ENCODE measurements at places on chromosomes 1 and 21. TPM values are rescaled to one million over a fixed set of nuclear protein-coding genes. Genes with fewer than 3 reads are reported as not detected.

HES4 gene
- total RNA-seq = 55.0 TPM

GRCh38 chr21:42513151-42513984, at the start of gene SLC37A1:
Gene SLC37A1, plus strand, starts transcription at chr21:42513852. Its CDS starts 4,603 bp downstream, at chr21:42518455.
- DNase-seq = no peak
- peaks cover 38% of the 10 kb centered on the region for H3K4me1 ChIP-seq
- H3K36me3 ChIP-seq = peaks cover 4% of the 10 kb centered on the region
- H3K4me3 ChIP-seq = peak within 1 kb of the TSS; percentile 84
- no peaks in the 10 kb centered on the region for H3K27me3 ChIP-seq

IQGAP3 gene
- 5.6 TPM for total RNA-seq

KLHDC9 gene
- total RNA-seq = not detected

- no peaks in the 10 kb centered on the region for H3K4me1 ChIP-seq
- DNase-seq = no peak
- H3K27ac ChIP-seq = no peak overlapping the region
- no peaks in the 10 kb centered on the region for H3K36me3 ChIP-seq
Observed at GRCh38 chr1:76835203-76835602, 32.1 kb upstream of the ST6GALNAC5 start.

DNA sequence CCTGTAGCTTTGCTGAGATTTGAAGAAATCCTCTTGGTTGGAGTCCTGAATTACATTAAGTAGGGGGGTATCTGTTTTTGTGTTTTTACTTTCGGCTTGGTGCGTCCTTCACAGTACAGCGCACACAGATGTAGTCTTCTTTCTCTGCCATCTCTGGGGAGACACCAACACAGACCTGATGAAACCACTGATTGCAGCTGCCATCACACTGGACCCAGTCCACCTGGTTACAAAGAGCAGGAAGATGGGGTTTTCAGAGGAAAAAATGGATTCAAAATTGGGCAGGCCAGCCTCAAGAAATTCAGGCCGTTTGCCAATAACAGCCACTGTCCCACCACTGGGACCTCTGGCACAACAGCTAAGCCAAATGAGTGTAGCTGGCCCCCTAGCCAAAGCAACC, 18.7 kb upstream of the SYT2 start:
- no peak for DNase-seq
- peaks cover 30% of the 10 kb centered on the region for H3K36me3 ChIP-seq
- no peak overlapping the region for H3K27ac ChIP-seq
- H3K4me1 ChIP-seq = no peaks in the 10 kb centered on the region
- no peaks in the 10 kb centered on the region for H3K27me3 ChIP-seq

FCGR3A gene
- total RNA-seq = 20.8 TPM

LCE2B gene
- not detected for total RNA-seq

SLFNL1 gene
- total RNA-seq = 5.3 TPM

- no peak for DNase-seq
- no peaks in the 10 kb centered on the region for H3K36me3 ChIP-seq
- no peaks in the 10 kb centered on the region for H3K4me1 ChIP-seq
Observed at GRCh38 chr1:192382758-192383157, 66.0 kb downstream of the RGS21 start.

DNA sequence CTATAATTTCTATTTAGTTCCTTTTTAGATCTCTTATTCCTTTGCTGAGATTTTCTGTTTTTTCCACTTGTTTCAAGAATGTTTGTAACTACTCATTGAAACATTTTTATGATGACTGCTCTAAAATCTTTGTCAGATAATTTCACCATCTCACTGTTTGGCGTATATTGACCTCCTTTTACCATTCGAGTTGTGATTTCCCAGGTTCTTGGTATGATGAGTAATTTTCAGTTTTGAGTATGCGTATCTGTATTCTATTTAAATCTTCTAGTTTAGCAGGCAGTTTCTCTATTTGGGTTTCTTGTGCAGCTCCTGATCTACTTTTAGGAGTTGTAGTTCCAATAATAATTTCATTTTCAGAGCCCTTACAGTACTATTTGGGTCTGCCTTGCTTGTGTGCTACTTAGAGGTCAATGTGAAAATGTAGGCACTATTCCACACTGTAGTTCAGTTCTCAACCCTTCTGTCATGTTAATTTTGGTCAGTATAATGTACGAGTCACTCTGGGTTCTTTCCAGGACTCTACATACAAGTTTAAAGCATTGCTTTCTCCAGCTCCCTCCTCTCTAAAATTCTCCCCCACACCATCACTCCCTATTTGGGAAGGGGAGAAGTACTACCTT, 115.5 kb downstream of the ACBD6 start:
- no peaks in the 10 kb centered on the region for H3K36me3 ChIP-seq
- DNase-seq = no peak
- H3K27me3 ChIP-seq = no peaks in the 10 kb centered on the region
- no peak overlapping the region for H3K4me3 ChIP-seq
- H3K4me1 ChIP-seq = no peaks in the 10 kb centered on the region
- H3K27ac ChIP-seq = no peak overlapping the region

GRCh38 chr1:207845109-207845508, 65.8 kb downstream of the CD34 start:
- no peaks in the 10 kb centered on the region for H3K27me3 ChIP-seq
- H3K4me3 ChIP-seq = no peak overlapping the region
- peak overlapping the region; percentile 57 for H3K27ac ChIP-seq
- no peaks in the 10 kb centered on the region for H3K36me3 ChIP-seq

CRNN gene
- not detected for total RNA-seq

DNM3 gene
- 7.1 TPM for total RNA-seq

- no peak overlapping the region for H3K4me3 ChIP-seq
- H3K27ac ChIP-seq = peak overlapping the region; percentile 88
- H3K36me3 ChIP-seq = no peaks in the 10 kb centered on the region
- DNase-seq = no peak
- H3K4me1 ChIP-seq = peaks cover 46% of the 10 kb centered on the region
Observed at GRCh38 chr1:27032119-27032461, 19.4 kb upstream of the TENT5B start.

DNA sequence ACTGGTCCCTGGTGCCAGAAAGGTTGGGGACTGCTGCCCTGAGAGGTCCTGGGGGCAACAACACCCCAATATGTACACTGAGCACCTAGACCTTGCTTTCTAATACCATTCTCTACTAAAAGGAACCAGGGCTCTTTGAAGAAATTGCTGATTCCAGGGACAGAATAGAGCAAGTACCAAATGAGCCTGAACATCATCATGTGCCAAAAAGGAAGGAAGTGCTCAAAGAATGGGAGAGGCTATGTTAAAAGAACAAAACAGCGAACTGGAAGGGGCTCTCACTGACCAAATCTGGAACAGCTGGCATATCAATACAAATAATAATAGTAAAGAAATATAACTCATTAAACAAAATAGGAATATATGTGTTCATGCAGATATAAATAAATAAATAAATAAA, 50.8 kb downstream of the PIK3R3 start:
- no peak overlapping the region for H3K27ac ChIP-seq
- H3K4me3 ChIP-seq = no peak overlapping the region
- H3K27me3 ChIP-seq = no peaks in the 10 kb centered on the region
- H3K36me3 ChIP-seq = peaks cover 8% of the 10 kb centered on the region

DNAJC6 gene
- 4.2 TPM for total RNA-seq

DNA sequence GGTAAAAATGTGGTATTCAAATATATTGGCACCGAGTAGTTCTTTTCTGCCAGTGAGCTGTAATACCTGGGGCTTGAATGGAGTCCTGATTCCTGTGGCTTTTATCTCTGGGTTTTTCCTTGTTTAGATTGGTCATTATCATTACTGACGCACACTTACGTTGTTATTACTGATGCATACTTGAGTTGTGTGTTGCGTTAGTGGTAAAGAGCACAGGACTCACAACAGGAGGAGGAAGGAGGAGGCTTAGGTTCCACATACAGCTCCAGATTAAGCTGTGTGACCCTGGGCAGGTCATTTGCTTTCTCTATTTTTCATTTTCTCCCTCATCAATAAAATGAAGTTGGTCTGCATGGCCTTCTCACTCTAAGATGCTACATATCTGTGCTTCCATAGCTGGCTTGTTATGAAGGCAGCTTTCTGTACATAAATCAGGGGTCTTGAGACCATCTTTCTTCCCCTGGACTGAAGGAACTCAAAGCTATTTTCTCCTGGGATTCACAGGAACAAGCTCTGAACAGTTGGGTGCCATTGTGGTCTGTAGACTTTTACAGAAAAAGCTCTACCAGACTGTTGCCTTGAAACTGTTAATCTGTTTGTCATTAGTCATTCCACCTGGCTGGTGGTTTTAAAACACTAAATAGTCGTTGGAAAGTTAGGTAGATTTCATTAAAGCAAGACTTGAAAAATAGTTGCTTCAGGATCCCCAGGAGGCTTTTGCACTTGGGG, 5.6 kb downstream of the ARID1A start:
- peaks cover 82% of the 10 kb centered on the region for H3K4me1 ChIP-seq
- no peaks in the 10 kb centered on the region for H3K27me3 ChIP-seq
- no peak for DNase-seq
- H3K4me3 ChIP-seq = no peak overlapping the region

DNA sequence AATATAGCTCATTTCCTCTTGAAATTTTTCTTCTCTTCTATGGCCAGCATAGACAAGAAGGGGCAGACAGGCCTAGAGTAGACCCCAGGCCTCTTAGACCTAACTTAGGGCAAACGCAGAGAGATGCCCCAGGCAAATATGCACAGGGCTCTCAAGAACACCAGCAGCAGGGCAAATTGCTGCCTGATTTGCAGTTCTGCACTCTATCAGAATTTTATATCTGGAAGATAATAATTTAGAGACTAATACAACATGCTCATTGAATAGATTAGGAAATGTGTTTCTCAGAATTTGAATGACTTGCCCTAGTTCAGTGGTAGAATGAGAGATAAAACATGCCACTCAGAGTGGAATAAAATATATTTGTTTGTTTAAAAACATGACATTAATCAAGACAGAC, 200.4 kb upstream of the ADGRL2 start:
- H3K36me3 ChIP-seq = no peaks in the 10 kb centered on the region
- no peaks in the 10 kb centered on the region for H3K4me1 ChIP-seq
- no peaks in the 10 kb centered on the region for H3K27me3 ChIP-seq
- H3K4me3 ChIP-seq = no peak overlapping the region

GPR161 gene
- total RNA-seq = 6.2 TPM

OR14K1 gene
- total RNA-seq = not detected

FGR gene
- 165 TPM for total RNA-seq

LY9 gene
- total RNA-seq = 0.78 TPM

GRCh38 chr1:234521836-234522235, 42.9 kb upstream of the TARBP1 start:
- no peak overlapping the region for H3K27ac ChIP-seq
- H3K4me3 ChIP-seq = no peak overlapping the region
- no peaks in the 10 kb centered on the region for H3K27me3 ChIP-seq
- no peak for DNase-seq
- no peaks in the 10 kb centered on the region for H3K36me3 ChIP-seq
- H3K4me1 ChIP-seq = peaks cover 34% of the 10 kb centered on the region

KIFAP3 gene
- total RNA-seq = 31.9 TPM

PLA2G4A gene
- 10.5 TPM for total RNA-seq

- H3K4me1 ChIP-seq = no peaks in the 10 kb centered on the region
- H3K27me3 ChIP-seq = no peaks in the 10 kb centered on the region
- no peak overlapping the region for H3K4me3 ChIP-seq
- H3K36me3 ChIP-seq = peaks cover 11% of the 10 kb centered on the region
- no peak for DNase-seq
Observed at GRCh38 chr1:20928146-20928545, 141.0 kb upstream of the HP1BP3 start.

GRCh38 chr1:32427264-32427963, 33.2 kb upstream of the BSDC1 start:
- H3K27ac ChIP-seq = no peak overlapping the region
- no peaks in the 10 kb centered on the region for H3K36me3 ChIP-seq
- no peak for DNase-seq
- peaks cover 9% of the 10 kb centered on the region for H3K4me1 ChIP-seq
- H3K27me3 ChIP-seq = peaks cover 18% of the 10 kb centered on the region
- no peak overlapping the region for H3K4me3 ChIP-seq

PM20D1 gene
- total RNA-seq = not detected

DNA sequence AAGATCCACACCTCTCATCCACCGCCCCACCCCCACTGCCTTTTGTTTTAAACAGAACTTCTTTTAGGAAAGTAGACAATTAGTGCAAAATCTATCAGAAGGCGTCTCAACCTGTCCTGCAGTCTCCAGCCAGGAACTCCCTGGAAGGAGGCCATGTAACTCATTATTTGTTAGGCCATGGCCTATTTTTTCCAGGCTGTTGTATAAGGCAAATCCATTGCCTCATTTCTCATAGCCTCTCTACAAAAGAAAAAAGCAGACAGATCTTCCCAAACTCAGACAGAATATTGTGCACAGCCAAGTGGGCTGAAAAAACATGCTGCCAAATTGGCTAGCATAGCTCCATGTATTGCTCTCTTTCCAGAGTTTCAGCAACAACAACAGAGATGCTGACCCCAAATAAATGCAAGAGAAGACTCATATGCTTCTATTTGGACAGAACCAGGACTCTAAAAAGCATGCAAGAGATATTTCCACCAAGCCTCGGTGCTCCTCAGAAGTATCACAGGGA, 770.7 kb upstream of the CXADR start:
- no peaks in the 10 kb centered on the region for H3K4me1 ChIP-seq
- no peak overlapping the region for H3K27ac ChIP-seq
- no peaks in the 10 kb centered on the region for H3K27me3 ChIP-seq
- no peaks in the 10 kb centered on the region for H3K36me3 ChIP-seq

DNA sequence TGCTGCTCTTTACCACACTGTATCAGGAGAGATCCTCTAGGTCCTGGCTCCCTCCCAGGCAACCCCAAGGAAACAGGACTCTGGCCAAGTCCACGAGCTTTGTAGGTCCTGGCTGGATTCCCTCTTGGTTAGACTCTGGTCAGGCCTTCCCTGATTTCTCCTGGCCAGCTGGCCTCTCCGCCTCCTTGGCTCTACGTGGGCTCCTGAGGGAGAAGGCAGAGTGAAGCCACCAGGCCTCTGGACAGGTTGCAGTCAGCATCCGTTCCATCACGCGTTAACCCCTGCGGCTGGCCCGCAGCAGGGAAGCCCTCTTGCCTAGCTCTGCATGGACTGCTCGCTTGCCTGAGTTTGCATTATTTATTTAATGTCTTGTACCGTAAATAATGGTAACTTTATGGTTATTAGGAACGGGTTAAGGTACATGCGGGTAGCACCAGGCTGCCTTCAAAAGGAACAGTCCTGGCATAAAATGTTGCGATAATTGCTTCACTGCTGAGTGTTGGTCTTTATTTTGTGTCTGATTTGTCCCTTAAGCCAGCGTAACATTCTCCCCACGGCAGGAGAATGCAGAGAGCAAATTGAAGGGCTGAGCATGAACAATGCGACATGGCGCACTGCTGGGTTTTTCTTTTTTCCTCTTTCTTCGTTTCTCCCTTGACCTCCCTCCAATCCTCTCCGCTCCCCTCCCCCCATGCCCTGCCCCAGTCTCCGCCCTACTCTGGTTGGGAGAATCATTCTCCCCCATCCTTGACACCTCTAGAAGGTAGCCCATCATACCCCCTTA, 100.3 kb downstream of the RNF220 start:
- H3K36me3 ChIP-seq = no peaks in the 10 kb centered on the region
- no peak for DNase-seq
- H3K27me3 ChIP-seq = no peaks in the 10 kb centered on the region
- H3K27ac ChIP-seq = no peak overlapping the region

All from upper lobe of left lung (tissue), 6 donors.